Mononuclear cell (primary cell): ENCODE measurements at places on chromosomes 12 and 14. TPM values are rescaled to one million over a fixed set of nuclear protein-coding genes. Genes with fewer than 3 reads are reported as not detected.

KRT80 gene
- not detected for total RNA-seq

CALM1 gene
- 718 TPM for total RNA-seq

TRIM9 gene
- total RNA-seq, result 0.42 TPM

ZNF410 gene
- 108 TPM for total RNA-seq

MYH6 gene
- total RNA-seq, result not detected

POTEM gene
- total RNA-seq, result not detected

GPR84 gene
- 49.4 TPM for total RNA-seq

PPP1R1A gene
- total RNA-seq, result not detected

OR11G2 gene
- under 0.01 TPM for total RNA-seq

PELI2 gene
- 31.9 TPM for total RNA-seq

PLXNC1 gene
- total RNA-seq, result 40.4 TPM

SRRM4 gene
- total RNA-seq, result not detected

STYK1 gene
- 0.10 TPM for total RNA-seq

CD163 gene
- 13.1 TPM for total RNA-seq

EML5 gene
- total RNA-seq, result 3.8 TPM

RFLNA gene
- total RNA-seq, result 0.10 TPM

HVCN1 gene
- 18.5 TPM for total RNA-seq

RNU6-8 gene
- not detected for total RNA-seq
